ENCODE measurements at places on chromosomes 2 and 18.

- DNase-seq: no peak
Measured at GRCh38 chr18:79829136-79829854, 31.6 kb downstream of the KCNG2 start.

DNA sequence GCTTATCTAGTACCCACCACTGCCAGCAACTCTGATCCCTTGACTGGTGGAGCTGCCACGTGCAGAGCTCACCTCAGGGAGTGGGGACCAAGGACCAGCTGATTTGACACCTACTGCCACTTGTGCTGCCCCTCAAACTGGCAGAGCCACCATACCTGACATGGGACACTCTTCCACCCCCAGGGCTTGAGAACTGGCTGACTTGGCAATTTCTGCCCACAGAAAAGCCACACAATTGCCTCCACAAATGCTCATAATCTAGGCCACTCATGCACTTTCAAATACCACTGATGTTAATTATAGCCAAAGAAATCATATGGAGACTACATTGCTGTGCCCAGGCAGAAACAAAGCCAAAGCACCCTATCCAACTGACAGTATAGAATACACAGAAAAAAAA lies 11.8 kb upstream of the KDM3A start:
- no peak for DNase-seq

DNA sequence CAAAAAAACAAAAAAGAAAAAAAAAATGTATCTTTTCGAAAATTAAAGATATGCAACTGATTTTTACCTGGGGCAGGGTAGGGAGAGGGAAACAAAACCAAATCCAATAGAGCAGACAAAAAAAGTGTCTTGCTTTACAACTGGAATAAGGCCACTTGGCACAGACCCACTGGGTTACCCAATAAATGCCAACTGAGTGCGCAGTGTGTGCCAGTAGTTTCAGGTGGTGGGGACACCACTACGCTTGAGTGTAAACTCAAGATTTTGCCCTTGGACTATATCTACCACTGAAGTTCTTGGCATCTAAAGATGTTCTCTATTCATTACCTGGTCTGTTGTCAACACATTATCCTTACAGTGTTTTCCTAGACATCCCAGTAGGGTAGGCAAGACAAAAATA lies 16.3 kb downstream of the VPS4B start:
- no peak for DNase-seq

DNA sequence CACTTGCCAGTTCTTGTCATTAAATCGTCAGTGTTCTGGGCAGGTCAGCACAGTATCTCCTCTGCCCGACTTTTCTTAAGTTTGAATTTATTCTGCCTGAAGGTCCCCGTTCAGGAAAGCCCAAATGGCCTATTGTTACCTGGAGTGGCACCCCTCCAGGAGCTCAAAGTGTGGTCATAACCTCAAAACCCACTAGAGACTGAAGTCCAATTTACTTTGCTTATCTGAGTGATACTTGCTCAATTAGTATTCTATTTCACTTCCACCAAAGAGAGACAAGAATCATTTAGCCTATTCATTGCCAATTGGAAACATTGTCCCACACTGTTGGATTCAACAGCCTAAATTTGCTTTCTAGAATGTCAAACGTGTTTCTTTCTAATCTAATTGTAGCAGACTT lies 375.3 kb downstream of the LNPK start:
- DNase-seq: no peak

- DNase-seq: no peak
Measured at GRCh38 chr2:172179045-172179701, 76.5 kb upstream of the DLX2 start.
